Stimulated activated CD4-positive, alpha-beta T cell treated with anti-CD3 and anti-CD28 coated beads, Interleukin-4, amount 100 ng/mL, for 4 hours (primary cell): ENCODE measurements at places on chromosomes 1 and 21.
A peak's percentile ranks its signal among the peaks of the same experiment; 100 is the strongest.

DNA sequence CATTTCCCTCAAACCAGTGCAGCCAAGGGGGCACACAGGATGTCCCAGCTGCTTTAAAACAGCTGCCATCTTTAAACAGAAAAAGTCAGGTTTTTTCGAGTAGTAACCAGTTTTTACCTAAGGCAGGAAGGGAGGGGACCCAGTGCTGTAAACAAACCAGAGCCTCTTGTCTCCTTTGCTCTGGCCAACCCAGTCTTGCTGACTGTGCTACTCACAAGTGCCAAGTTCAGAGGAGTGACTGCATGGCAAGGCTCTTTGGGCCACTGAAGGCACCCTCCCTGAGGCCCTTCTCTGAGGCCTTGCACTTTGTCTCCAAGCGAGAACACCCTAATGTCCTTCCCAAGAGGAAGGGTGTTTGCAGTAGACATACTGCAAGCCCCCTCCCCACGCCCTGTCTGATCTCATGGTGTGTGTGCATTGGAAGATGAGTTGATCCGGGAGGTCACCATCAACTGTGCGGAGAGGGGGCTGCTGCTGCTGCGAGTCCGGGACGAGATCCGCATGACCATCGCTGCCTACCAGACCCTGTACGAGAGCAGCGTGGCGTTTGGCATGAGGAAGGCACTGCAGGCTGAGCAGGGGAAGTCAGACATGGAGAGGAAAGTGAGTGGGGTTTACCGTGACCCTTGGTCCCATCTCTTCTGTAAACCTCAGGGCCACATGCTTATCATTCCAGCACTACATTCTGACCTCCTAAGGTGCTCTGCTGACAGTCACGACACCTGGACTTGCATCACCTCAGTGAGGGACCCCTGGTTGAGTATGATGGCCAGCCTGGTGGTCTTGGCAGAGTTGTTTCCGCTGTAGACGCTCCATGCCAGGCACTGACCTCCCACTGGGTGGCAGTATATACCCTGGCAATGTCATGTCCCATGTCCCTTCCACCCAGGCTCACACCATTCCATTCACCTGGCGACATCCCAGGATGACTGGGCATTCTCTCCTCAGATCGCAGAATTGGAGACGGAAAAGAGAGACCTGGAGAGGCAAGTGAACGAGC is 4.7 kb downstream of the DNALI1 start:
- DNase-seq, result peak; percentile 22

GRCh38 chr1:180040034-180040433 is 85.4 kb downstream of the CEP350 start:
- no peak for DNase-seq

DNA sequence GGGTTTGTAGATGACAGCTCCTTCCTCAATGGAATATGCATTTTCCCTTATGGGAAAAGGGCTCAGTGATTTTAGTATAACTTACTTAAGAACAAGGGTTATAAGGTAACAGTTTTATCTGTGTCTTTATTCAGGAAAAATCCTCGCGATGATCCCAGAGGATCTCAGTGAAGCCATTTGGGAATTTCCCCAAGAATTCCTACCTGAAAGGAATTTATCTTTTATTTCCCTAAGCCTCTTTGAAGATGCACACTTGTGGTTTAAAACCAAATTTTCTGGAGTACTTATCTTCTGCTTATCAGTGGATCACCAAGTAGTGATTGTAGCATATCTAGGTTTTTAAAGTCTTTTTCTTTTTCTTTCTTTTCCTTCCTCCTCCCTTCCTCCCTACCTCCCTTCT is 58.8 kb downstream of the AK4 start:
- DNase-seq, result no peak

DNA sequence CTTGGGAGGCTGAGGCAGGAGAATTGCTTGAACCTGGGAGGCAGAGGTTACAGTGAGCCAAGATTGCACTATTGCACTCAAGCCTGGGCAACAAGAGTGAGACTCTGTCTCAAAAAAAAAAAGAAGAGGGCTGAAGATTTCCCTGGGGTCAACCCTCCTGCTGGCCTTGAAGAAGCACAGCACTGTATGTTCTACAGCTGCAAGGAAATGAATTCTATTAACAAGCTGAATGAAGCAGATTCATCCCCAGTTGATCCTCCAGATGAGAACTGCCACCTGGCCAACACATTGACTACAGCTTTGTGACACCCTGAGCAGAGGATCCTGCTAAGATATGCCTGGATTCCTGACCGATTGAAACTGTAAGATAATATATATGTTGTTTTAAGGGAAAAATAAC is 129.5 kb downstream of the ADSS2 start:
- no peak for DNase-seq

GRCh38 chr21:26210614-26211013 is 40.0 kb upstream of the APP start:
- no peak for DNase-seq

GRCh38 chr1:29903548-29904166 is 667.3 kb downstream of the PTPRU start:
- DNase-seq, result no peak

- DNase-seq, result no peak
Observed at GRCh38 chr21:33368124-33368523, 35.1 kb upstream of the IFNGR2 start.

GRCh38 chr1:40384887-40385286 is 11.4 kb downstream of the SMAP2 start:
- DNase-seq, result no peak

- DNase-seq, result no peak
Observed at GRCh38 chr1:230401101-230401500, 25.0 kb downstream of the PGBD5 start.

GRCh38 chr1:38730511-38731397 is 128.8 kb downstream of the RRAGC start:
- no peak for DNase-seq
